Stimulated activated CD8-positive, alpha-beta memory T cell treated with anti-CD3 and anti-CD28 coated beads, Interleukin-15, amount 100 ng/mL, for 1 hour (primary cell): ENCODE measurements at places on chromosomes 11 and 22.

GRCh38 chr22:27487600-27488452, 313.7 kb downstream of the MN1 start:
- no peak for DNase-seq

DNA sequence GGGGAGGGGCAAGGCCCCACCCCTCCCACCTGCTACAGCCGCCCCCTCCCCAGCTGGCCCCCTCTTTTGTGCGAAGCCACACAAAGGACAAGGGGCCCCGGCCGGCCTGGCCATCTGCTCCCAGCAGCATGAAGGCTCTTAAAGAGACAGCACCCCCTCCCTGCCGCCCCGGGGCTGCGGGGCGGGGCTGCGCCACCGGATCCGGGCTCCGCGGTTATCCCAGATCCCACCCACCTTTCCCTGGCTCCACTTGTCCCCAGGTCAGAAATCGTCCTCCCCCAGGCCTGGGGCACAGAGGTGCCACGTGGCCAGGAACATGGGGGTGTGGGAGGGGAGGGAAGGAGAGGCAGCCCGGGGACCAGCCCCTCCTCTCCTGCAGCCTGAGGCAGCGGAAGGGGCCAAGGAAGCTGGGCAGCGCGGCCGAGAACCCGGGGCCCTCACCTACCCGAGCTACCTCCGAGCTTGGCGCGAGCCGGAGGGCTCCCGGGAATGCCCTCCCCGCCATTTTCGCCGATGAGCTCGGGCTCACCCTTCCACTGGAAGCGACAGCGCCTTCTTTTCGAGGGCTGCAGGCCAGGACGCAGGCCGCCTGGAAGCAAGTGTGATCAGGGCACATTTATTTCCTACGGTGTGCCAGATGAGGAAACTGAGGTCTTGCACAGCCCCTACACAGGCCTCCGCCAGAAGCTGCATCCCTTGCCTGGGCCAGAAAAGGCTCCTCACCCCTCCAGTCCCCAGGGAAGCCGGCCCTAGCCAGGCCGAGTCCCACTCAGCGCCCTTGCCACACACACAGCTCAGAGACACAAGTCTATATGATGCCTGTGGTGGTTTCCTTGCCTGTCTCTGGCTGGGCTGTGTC, 2.5 kb upstream of the RCOR2 start:
- no peak for DNase-seq

DNA sequence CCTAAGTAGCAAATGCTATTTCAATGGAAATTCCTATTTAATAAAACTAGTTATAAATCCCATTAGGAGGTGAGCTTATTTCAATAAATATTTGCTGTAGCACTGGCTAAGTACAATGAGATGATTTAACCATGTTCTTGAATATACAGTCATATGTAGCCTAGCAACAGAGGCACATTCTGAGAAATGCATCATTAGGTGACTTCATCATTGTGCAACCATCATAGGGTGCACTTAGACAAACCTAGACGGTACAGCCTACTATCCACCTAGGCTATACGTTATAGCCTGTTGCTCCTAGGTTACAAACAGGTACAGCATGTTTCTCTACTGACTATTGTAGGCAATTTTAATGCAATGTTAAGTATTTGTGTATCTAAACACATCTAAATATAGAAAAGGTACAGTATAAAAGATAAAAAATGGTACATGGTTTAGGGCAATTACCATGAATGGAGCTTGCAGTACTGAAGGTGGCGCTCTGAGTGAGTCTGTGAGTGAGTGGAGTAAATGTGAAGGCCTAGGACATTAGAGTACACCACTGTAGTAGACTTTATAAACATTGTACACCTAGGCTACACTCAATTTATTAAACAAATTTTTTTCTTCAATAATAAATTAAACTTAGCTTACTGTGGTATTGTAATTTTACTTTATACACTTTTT, 350.1 kb downstream of the CASP12 start:
- DNase-seq, result no peak

DNA sequence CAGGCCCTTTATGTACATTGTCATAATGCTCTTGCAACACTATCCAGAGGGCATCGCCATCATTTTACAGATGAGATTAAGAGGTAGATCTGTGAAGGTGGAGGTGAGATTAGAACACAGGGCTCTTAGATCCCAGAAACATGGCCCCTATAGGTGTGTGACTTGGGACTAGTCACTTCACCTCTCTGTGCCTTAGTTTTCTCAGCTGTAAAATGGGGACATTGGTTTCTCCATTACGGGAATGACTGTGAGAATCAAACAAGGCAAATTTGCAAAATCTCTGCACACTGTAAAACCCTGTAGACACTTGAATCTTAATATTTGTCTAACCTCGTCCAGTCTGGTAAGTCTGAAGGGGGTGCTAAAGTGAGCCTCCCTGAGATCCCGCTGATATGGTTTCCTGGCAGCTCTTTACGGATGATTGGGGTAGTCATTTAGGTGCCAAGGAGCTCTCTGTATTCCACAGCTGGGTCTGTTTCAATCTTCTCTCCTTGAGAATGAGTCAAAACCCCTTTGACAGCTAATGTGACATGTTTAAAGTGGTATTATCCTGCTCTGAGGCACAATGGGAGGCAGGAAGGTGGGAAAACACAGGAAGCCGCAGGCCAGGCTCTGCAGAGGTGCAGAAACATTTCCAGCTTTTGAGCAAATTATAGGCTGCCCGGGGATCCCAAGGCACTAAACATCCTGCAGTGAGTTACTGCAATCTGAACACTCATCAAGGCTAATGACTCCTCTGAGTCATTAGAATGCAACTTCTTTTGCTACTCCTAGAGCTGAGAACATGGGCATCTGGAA, 140.8 kb downstream of the CCDC81 start:
- DNase-seq, result no peak

GRCh38 chr11:57547854-57548377, 10.5 kb downstream of the SMTNL1 start:
- no peak for DNase-seq

DNA sequence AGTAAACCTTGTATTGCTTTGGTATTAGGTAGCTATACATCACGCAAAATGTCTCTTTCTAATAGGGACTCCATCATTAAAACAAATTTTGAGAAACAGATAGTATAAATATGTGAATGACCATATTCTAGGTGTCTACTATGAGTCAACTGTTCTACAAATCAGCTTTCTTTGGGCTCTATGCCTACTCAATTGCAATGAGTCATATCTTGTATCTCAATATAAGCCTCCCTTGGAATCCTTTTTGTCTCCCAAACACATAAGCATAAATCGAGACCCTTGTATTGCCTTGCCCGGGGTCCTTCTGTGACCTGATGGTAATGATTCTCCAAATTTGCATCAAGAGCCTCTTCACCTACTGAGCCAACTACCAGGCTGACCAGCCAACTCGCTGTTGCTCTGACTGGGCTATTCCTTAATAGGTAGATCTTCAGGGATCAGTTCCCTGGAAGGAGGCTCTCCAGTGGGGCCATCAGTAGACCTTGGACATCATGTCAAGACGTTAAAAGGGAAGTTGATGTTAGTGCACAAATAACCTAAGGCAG, 22.2 kb downstream of the BLID start:
- no peak for DNase-seq
